Activated T-helper 1 cell treated with Interleukin-2 at 50 U/mL for 16 hours (primary cell): ENCODE measurements at places on chromosomes 5 and 9.

GRCh38 chr5:158174918-158175851, 316.2 kb upstream of the CLINT1 start:
- peak; percentile 1 for DNase-seq

DNA sequence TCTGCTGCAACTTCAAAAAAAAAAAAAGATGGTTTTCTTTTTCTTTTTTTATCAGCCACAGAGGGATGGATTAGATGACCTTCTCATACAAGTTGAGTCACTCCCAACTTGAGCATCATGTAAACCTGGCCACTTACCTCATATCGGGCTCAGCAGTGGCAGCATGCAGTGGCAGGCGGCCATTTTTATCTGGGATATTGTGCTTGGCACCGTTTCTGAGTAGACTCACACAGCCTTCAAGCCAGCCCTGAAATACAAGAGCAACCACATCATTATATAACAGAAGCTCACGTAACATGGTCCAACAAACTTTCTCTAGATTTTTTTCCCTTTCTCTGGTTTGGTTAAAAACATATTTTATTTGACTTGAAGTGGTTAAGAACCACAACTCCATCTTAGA, 62.6 kb downstream of the ANKRD55 start:
- DNase-seq = no peak

- DNase-seq = no peak
Measured at GRCh38 chr9:128211186-128211980, 8.2 kb downstream of the DNM1 start.

DNA sequence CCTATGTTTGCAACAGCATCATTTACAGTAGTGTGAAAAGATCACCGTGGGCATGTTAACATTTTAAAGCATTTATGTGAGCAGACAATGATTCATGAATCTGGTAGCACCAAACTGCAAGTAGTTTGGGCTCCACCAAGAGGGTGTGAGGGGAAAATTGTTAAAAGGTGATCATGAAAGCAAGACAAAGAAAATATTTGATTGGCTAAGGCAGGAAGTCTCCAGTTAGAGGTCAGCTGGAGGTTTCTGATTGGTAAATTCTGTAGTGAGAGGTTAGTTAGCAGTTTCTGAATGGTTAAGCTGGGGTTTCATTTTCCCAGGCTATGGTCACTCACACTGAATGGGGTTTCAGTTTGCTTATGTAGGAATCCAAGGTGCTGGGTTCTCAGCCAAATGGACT, 13.5 kb upstream of the DRD1 start:
- no peak for DNase-seq

DNA sequence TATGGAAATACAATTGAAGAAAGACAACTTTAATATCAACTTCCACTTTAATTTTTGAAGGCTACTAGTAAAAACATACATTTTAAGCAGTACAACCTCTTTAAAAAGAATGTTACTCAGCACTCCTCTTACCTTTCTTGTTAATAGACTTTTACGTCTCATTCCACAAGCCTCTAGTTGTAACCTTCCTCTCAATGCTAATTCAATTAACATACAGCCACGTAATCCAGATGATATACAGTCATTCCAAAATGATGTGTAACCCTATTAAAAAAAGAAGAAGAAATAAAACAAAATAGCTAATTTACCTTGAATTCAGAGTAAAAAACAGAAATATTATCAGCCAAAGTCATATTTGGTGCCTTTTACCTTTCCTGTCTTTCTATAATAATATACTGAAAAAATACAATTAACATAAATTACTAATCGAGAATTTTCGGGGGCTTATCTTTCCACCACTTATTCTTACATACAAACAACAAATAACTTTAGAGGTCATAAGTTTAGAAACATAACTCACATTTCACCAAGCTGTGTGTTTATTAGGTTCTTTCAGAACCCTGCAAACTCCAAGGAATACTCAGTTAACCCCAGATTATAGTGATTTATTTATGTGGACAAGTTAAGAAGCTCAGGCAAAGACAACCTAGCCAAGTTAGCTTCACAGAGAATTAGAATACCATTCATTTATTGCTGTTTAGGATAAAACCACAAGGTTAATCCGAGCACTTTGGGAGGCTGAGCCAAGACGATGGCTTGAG, 30.3 kb downstream of the GOLPH3 start:
- no peak for DNase-seq

DNA sequence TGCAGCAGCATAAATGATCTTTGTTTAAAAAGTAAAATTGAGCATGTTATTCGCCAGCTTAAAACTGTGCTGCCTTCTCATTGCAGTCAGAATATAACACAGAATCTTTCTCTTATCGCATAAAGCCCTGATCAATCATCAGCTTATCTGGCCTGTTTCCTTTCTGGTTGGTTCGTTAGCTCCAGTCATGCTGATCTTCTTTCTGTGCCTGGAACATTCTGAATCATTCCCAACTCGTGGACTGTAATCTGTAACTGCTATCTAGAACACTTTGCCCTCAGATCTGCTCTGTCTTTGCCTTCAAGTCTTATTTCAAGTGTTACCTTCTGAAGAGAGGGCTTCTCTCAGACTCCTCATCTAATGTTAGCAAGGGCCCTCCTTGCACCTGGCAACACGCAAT, 11.9 kb upstream of the FER start:
- no peak for DNase-seq

- no peak for DNase-seq
Measured at GRCh38 chr9:107213080-107213479, 70.0 kb upstream of the RAD23B start.

- no peak for DNase-seq
Measured at GRCh38 chr9:72355153-72355552, 9.9 kb downstream of the ZFAND5 start.

DNA sequence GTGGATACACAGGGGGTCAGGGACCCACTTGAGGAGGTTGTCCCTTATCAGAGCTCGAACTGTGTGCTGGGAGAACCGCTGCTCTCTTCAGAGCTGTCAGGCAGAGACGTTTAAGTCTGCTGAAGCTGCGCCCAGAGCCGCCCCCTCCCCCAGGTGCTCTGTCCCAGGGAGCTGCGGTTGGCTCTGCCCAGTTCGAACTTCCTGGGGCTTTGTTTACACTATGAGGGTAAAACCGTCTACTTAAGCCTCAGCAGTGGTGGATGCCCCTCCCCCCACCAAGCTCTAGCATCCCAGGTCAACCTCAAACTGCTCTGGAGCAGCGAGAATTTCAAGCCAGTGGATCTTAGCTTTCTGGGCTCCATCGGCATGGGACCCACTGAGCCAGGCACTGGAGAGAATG, 15.9 kb downstream of the SRD5A1 start:
- DNase-seq = no peak
